Neural progenitor cell (in vitro differentiated cells): ENCODE measurements at places on chromosomes 6 and 20.

- no peak for DNase-seq
Measured at GRCh38 chr6:37877373-37878149, 58.0 kb downstream of the ZFAND3 start.

GRCh38 chr6:25173246-25173645, 105.9 kb upstream of the CARMIL1 start:
- no peak for DNase-seq

GRCh38 chr6:120278689-120279396, 929.3 kb upstream of the MAN1A1 start:
- DNase-seq, result no peak

DNA sequence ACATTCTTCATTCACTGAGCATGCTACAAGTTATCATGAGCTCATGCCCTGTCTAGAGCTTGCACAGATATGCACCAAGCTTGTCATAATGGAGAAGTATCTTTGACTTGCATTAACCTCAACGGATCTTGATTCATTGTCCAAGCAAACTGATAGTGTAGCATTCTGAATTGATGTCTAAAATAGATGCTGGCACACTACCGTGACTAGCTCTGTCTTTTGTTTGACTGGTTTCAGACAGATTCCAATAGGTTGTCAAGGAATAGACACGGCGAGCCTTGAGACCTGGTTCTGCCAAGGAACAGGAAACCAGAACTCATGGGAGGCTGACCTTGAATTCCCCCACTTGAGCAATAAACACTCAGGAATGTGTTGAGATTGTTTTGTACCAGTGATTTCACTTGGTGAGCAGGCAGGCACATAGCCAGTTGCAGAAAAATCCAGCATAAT, 1153.1 kb upstream of the GJE1 start:
- DNase-seq, result no peak

- DNase-seq, result peak; percentile 76
Measured at GRCh38 chr20:61370841-61371303, 118.8 kb downstream of the CDH4 start.

- no peak for DNase-seq
Measured at GRCh38 chr20:50187403-50188051, 3.1 kb upstream of the CEBPB start.

DNA sequence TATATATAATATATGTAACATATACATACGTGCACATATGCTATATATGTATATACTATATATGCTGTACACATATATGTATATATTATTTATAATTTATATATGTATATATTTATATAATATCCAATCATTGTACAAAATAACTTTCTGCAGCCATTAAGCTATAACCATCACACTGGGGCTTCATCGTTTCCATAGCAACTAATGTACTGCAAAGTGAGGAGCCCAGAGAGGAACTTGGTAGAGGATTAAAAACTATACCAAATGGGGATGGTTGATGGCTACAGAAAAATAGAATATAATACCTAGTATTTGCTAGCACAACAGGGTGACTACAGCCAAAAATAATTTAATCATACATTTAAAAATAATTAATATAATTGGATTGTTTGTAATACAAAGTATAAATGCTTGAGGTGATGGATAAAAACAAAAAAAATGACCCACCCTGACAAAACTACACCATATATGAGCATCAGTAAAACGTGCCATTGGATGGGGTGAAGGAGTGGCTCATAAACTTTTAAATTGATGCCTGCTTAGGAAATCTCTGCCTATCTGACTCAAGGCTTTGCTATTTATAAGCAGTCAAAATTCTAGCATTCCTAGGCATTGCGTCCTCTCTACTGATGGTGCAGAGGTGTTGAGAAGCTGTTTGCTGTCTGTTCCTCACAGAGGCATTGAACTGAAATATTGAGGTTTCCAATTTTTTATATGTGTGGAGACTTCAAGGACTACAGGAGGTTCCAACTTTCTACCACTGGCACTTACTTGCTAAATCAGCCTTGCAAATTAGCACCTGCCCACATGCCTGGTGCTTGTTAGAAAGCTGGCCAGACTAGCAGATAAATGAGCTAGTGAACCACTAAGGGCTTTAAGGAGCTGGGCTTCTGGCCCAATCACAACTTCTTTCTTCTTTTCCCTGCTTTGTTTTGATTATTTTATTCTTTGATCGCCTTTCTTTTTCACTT, 190.1 kb downstream of the SCP2D1 start:
- no peak for DNase-seq

DNA sequence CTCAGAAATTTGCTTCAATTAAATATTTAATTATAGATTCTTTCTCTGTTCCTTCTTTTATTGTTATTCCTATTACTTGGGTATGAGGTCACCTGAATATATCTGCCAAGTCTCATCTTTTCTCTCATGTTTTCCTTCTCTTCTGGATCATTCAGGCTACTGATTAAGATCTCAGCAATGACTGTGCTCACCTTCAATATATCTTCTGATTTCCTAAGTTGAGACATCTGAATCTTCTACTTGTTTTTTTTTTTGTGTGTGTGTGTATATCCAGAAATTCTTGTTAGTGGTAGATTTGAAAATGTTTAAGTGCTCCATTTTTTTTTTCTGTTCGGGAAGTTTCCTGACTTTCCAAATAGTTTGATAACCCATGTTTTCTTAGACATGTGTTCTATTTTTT, 108.0 kb downstream of the ADGRB3 start:
- no peak for DNase-seq
